ENCODE measurements at places on chromosomes 12 and 14.

DNA sequence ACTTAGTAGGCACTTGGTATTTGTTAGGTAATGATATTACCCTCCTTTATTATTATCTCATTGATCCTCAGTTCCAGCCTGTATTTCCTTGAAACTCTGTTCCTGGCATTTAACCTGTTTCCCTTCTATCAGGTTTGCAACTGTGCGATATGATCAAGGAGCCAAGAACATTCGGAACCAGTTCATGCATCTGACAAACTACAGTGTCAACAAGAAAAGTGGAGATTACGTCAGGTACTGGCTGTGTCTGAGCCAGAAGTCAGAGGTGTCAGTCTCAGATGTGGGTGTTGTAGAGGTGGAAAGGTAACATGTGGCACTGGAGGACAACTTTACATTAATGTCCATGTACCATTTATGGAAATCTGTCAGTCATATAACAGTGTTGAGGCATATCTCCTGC is 56.7 kb downstream of the TTLL5 start:
- no peak for DNase-seq

DNA sequence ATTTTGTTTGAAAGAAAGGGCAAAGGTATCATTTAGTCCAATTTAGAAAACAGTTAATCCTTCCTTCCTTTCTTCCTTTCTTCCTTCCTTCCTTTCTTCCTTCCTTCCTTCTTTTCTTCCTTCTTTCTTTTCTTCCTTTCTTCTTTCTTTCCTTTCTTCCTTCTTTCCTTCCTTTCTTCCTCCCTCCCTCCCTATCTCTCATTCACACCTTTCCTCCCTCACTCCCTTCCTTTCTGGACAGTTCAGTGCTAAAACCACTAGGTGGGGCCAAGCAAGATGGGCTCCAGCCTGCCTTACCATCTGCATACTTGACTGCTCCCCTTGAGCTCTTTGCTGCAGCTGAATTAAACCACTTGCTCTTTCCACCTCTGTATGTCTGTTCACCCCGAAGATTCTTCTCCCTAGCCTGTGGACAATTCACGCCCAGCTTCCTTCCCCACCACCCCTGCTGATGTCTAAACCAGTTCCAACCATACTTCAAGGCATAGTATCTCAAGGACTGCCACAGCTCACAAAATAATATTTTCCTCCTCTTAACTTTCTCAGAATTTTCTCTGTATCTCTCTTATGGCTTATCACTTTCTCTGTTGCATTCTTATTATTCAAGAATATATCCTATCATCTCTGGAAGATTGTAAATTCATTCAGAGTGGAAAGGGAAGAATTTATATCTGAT is 78.0 kb downstream of the DBX2 start:
- no peak for DNase-seq

GRCh38 chr12:97181571-97182265 is 274.7 kb downstream of the NEDD1 start:
- DNase-seq, result no peak

DNA sequence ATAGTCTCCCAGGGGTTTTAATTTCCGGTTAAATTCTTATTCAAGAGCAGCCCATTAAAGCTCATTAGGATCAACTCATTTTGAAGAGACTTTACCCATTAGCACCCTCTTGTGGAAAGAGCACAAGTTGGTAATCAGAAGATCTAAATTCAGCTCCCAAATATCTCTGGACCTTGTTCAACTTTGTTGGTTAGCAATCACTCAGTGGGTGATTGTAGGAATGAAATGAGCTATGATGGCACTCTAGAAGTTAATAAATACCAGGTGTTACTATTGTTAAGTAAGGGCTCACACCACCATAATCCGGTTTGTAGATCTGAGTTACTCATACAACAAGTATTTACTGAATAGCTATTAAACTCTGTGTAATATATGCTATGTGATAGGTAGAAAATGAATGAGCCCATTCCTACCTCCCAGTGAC is 42.9 kb downstream of the TRIP11 start:
- peak; percentile 92 for DNase-seq

GRCh38 chr12:26658991-26659390 is 174.0 kb downstream of the ITPR2 start:
- no peak for DNase-seq

DNA sequence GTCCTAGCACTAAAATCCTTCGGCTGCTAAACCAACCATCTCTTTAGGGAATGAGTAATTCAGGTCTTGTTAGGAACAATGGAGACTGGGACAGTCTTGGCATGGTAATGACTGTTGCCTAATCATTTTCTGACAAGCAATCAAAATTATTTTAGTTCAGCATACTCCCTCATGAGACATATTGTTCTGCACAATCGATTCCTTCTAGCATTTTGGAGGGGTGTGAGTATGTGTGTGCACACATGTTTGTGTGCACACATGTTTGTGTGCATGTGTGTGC is 2.1 kb upstream of the KRT1 start:
- DNase-seq, result no peak

- no peak for DNase-seq
Measured at GRCh38 chr14:68104518-68104917, 284.9 kb downstream of the RAD51B start.

DNA sequence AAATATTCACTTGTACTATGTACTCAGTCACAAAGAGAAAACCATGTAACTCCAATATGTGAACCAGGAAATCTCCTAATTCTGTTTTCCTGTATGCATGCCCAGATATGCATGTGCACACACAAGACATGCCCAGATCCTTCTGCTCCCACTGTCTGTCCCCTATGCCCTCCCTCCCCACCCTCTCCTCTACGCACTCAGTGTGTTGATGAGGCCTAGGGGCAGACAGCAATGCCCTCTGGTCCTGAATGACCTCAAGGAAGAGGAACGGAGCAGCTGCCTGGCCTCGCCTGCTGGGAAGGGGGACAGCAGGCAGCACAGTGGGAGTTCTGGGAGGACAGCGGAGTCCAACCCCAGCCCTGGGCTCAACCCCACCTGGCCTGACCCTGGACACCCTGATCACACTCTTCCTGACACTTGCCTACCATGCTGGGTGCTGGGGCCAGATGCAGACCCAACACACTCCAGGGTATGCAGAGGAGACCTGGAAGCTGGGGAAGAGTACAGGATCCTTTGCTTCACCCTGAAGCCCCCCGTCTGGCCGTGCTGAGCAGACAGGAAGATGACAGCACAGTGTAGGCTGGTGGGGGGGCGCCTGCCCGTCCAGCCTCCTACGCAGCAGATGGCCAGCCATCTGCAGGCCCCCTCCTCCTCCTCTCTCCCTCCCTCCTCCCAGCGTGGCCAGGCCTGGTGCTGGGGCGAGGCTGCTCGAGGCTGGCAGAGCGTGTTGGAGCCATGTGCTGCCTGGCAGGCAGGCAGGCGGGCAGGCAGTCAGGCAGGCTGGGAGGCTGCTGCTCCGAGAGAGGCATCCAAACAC is 106.6 kb upstream of the NCOR2 start:
- no peak for DNase-seq

- no peak for DNase-seq
Measured at GRCh38 chr14:74593241-74593953, 18.6 kb downstream of the LTBP2 start.

GRCh38 chr12:49279706-49280159 is 14.9 kb downstream of the TUBA1C start:
- DNase-seq, result no peak

DNA sequence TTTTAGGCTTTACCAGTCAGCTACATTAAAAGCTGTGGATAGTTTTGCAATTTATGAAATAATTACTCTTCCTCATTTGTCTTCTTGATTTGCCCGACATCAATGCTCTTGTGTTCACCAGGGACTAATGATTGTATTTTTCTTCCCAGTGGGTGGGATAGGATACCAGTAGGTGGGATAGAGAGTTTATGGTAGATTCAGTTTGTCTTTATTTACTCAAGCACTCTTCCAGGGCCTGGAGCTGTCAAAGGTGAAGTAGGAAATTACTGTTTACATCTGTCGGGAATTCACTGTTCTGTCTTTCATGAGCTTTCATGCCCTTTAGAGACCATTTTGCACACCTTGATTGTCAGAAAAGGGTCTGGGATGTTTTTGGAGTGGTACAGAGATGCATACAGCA is 36.6 kb downstream of the ETV6 start:
- DNase-seq, result no peak

- no peak for DNase-seq
Measured at GRCh38 chr12:113949321-113950305, 16.5 kb downstream of the RBM19 start.

DNA sequence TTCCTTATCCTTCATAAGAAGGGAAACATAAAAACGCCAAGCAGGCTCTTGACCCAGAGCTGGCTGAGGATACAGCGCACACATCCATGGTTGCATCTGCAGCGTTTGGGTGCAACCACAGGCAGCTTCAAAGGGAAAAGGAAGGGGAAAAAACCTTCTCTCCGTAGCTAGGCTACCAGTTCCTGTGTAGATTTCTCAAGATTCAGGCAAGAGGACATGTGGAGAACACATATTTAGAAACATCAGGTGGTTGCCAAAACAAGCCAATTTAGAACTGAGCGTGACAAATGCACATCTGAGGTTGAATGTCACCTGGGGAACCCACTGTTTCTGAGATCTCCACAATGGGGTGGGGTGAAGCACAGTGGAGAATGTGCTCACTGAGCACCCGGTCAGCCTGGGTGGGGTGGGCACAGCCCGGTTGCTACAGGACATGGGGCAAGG is 78.3 kb upstream of the BDKRB2 start:
- no peak for DNase-seq

DNA sequence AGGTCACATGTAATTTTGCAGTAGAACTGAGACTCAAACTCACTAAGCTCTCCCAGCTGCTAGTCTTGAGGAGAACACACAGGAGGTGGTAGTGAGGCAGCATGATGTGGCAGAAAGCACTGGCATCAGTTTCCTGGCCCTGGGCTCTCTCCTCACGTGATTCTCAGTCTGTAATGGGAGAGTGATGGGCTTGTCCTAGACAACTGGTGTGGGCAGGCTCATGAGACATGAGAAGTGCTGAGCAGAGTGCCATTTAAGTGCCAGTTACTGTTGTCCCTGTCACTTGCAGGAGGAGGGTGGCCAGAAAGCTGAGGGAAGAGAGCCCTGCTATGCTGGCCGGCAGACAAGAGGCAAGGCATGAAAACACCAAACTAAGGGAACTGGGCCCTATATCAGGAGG is 48.5 kb upstream of the OVCH1 start:
- DNase-seq, result no peak

GRCh38 chr12:67911275-67911600 is 78.0 kb upstream of the IFNG-AS1 start:
- DNase-seq, result no peak

- no peak for DNase-seq
Measured at GRCh38 chr12:5138256-5138655, 94.6 kb downstream of the KCNA5 start.

- DNase-seq, result no peak
Measured at GRCh38 chr12:125487336-125487735, 422.1 kb downstream of the AACS start.

- no peak for DNase-seq
Measured at GRCh38 chr14:55948399-55948798, 169.8 kb upstream of the PELI2 start.

- DNase-seq, result no peak
Measured at GRCh38 chr14:67393689-67394088, 18.3 kb downstream of the PLEK2 start.

DNA sequence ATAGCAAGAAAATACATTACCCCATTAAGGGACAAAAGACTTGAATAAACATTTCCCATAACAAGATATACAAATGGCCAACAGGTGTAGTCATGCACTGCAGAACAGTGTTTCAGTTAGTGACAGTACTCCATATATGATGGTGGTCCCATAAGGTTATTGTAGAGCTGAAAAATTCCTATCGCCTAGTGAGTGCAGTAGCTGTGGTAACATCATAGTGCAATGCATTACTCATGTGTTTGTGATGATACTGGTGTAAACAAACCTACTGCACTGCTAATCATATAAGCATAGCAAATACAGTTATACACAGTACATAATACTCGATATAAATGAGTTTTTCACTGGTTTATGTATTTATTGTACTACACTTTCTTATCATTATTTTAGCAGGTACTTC is 168.7 kb downstream of the C12orf75 start:
- DNase-seq, result no peak

DNA sequence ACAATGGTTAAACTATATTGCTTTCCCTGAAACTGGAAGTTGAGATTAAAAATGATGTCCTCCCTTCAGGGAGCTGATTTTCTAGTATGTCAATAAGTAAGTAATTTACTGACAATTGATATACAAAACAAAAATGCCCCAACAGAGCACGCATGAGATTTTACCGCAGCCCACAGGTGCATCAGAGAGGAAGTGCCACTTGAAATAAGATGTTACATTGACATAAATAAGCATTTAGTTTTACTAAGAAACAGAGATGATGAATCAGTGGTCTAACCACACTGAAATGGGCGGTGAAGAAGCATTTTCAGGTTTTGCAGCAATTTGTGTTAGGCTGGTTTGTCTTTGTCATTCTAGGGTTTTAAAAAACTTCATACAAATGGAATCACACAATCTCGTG is 8.8 kb upstream of the CLECL1 start:
- DNase-seq, result no peak

- peak; percentile 23 for DNase-seq
Measured at GRCh38 chr12:111313833-111314259, 55.0 kb downstream of the PHETA1 start.

GRCh38 chr14:104249706-104250105 is 111.3 kb downstream of the KIF26A start:
- no peak for DNase-seq

- no peak for DNase-seq
Measured at GRCh38 chr12:55707219-55707671, 459 bp downstream of the ITGA7 start.

GRCh38 chr14:23055621-23056144 is 1.6 kb downstream of the CDH24 start:
- no peak for DNase-seq

DNA sequence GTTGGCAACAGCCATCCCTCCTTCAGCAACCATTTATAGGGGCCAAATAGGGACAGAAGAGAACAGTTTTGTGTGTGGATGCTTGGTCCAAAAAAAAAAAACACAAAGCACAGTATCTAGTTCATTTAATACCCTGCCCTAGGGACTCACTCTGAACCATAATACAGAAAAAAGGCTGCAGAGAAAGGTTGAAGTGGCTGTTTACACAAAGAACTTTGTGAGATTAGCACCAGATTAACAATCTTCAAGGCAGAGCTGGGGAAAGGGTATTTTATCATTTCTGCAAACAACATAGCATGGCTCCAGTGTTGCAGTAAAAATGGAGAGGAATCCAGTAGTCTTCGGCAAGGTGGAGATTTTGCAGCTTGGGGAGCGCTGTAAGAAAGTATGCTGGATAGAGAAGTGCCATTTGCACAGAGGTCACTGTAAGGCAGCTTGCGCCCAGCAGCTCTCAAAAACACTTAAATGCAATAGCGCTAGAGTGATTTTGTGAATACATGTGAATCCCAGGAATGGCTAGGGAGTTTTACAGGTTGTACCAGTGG is 124.2 kb upstream of the PLEKHA5 start:
- no peak for DNase-seq

DNA sequence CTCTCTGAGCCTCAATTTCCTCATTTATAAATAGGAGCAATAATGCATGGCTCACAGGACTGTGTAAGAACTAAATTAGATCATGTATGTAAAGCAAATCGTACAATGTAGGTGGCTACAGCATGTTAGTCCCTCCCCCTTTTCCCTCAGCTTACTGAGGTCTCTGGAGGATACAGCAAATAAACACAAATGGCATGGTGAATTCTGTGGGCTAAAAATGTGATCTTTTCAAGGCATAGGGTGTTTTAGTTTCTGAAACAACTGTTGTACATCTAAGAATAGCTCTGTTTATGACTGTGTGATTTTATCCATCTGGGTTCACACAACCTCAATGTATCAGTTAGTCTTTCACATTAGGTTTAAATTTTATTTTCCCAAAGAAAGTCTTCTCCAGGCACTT is 121.2 kb upstream of the PLEKHG7 start:
- DNase-seq, result no peak
